ENCODE measurements at places on chromosomes 7 and 10. TPM values are rescaled to one million over a fixed set of nuclear protein-coding genes. Genes with fewer than 3 reads are reported as not detected.

VPS37D gene
- total RNA-seq = 26.1 TPM

STOX1 gene
- total RNA-seq = 9.0 TPM

PIK3CG gene
- total RNA-seq = 1.6 TPM

TMEM26 gene
- total RNA-seq = under 0.01 TPM

SPDYE11 gene
- total RNA-seq = under 0.01 TPM

NUTM2D gene
- 6.9 TPM for total RNA-seq

RSPH10B gene
- total RNA-seq = 1.2 TPM

- DNase-seq = no peak
Measured at GRCh38 chr10:30294476-30295240, 54.4 kb downstream of the MTPAP start.

GRCh38 chr10:87093632-87094372, 841 bp downstream of the GLUD1 start:
- DNase-seq = no peak

GRCh38 chr10:49184642-49185111, 3.5 kb downstream of the TMEM273 start:
- no peak for DNase-seq

DNA sequence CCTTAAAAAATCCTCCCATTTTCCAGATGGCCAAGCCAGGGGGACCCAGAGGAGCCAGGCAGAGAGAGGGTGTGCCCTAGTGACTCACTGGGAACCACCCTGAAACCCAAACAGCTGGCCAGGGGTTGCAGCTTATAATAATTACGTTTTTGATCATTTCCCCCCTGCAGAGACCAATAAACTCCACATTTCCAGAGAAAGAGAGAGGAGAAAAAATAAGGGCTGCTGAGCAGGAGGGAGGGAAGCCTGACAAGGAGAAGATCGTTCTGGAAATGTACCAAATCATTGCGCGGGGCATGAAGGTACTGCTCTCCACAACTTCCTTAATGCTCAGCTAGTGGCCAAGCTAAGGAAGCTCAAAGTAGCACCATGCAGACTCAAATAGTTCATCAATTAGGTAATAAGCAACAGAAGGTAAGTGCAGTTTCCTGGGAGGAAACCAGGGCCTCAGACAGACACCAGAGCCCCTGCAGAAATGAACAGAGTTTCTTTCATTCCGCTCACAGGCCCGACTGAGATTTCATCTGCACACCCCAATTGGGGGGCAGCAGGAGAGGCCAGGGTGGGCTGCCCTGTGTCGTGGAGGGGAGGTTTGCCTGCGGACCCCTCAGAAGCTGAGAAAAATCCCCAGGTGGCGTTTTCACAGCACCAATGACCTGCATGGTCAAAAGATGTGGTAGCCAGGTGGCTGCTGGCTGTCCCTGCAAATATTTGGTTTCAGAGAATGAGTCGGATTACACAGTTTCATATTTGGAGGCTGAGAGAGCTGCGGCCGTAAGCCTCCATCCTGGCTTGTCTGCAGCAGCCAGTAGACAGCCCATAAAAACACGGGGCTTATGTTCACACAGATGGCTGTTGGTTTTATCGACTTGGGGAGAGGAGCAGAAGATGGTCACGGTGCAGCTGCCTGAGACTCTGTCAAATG, 153.2 kb upstream of the LYZL2 start:
- DNase-seq = no peak

- no peak for DNase-seq
Measured at GRCh38 chr7:34057956-34058355, 152.6 kb downstream of the BMPER start.

DNA sequence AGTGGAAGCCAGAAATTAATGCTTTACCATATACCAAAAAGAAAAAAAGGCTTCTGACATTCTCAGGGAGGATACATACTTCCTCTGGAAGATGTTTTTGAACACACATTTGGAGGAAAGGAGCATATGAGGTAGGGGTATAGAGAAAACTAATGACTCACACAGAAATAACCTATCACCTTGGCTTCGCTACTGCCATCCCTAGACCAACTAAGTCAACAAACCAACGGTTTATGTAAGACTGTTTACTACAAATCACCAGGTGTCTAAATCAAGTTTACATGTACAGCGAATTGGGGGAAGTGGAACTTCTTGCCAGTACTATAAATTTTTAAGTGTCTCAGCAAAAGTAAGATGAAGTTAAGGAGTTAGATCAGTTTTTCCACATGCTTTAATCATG, 96.9 kb downstream of the NT5C2 start:
- DNase-seq = no peak

DNA sequence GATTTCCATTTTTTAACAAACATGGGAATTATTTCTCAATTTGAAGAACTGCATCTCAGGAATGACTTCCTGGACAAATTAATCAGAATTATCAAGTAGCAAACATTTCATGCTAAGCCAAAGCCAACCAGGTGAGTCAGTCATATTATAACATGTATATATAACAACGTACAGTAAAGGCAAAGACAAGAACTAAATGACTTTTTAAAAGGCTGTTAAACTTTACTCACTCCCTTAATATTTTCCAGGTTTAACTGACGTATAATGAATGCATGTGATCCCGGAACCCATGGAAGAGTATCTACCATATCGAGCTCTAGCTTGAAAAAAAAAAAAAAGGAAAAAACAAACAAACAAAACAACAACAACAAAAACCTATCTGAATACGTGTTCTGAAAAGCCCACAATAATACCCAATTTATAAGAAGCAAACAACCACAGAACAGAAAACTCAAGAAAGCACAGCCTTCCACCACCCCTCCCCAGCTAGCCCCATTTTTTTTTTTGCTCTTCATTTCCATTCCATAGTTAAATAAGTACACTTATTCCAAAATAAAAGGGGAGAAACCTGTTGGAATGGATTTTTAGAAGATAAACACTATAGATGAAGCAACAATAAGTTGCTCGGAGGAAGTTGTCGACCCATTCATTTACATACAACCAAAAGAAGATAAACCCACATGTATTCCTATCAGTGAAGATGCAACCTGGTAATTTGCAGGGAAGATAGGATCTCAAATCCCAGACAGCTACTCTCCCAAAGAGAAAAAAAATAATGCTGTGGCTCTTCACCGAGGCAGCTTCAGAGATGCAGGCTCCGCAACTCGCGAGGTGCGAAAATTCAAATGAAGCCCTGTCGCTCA, 537 bp downstream of the NAPEPLD start:
- no peak for DNase-seq

All from frontal cortex (tissue), 4 donors.